ENCODE measurements at places on chromosomes 4 and X.

- DNase-seq, result no peak
These were observed 38.8 kb downstream of the SLC34A2 start for GRCh38 chr4:25694466-25694865.

DNA sequence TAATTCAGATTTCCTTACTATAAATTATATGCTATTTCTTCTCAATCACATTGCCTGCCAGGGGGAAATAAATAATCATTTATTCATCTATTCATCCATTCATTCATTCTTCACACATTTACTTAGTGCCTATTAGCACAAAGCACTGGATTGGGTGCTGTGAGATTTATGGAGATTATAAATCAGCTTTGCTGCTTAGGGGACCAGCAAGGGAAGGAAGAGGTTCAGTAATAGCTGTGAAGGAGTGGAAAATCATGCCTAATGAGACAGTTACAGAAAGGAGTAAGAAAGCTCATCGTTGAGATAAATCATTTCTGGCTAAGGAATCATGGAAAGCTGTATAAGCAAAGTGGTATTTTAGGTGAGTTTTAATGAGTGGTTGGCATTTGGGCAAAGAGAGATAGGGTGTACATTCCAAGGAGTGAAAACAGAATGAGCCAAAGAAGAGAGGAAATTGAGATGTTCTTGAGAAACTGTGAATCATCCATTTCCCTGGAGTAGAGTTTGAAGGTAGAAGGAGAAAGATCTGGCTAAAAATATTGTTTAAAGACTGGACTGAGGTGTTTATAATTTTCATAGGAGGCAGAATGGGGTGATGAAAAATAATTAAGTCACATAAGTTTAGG is 9.6 kb downstream of the ARSJ start:
- DNase-seq, result no peak

DNA sequence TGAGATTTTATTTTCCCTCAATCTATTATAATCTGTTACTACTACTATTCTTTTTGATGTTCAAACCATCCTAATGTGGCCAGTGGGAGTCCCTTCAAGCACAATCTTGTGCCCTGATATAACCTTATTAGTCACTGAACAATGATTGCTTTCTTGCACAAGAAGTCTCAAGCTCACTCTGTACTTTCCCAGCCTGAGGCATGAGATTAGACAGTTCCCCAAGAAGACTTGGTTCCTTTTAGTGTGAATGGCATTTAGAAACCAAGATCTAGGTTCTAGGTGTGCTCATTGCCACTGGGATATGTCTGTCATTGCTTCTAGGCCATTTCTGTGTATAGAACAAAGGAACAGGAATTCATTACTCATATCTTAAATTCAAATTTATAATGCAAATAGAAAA is 28.0 kb upstream of the RBM41 start:
- no peak for DNase-seq

DNA sequence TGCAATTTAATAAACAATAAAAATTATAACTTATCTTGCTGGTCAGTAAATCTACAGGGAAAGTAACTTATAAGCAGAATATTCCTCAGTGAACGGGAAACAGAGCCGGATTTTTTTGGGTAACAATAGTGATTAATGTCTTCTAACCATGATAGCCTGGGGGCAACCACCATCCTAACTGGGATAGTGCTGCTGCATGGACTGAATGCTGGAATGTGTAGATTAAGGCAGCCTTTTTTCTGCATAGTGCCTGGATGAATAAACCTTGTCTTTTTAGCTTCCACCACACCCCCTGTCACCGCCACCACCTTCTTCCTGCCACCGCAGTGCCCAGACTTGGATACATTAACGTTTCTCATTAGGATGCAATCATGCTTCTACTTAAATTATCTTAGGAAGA is 83.6 kb upstream of the LNX1 start:
- no peak for DNase-seq

GRCh38 chr4:1654216-1654955 is 29.7 kb downstream of the FAM53A start:
- DNase-seq, result no peak

DNA sequence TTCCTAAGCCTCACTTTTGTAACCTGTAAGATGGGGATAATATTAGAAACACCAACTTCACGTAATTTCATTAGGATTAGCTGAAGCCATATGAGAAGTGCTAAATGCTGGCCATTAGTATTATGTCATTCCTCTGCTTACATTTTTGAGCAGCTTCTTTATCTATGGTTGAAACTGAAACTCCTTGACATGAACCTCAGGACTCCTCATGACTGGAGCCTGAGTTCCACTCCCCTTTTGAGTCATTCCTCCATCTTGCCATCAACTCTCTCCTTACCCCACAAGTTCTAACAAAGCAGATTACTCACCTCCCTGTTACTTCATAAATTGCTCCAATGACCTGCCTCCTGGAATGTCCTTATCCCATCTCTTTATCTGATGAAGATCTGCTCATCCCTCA is 123.2 kb upstream of the KCNIP4 start:
- DNase-seq, result no peak

- DNase-seq, result no peak
These were observed 23.7 kb upstream of the TLR7 start for GRCh38 chrX:12843061-12843667.

GRCh38 chr4:84481860-84482245 is 17.2 kb downstream of the NKX6-1 start:
- no peak for DNase-seq

- no peak for DNase-seq
These were observed 857.0 kb upstream of the HTR2C start for GRCh38 chrX:113726898-113727297.

GRCh38 chrX:109709129-109709631 is 23.9 kb downstream of the ACSL4 start:
- no peak for DNase-seq

- no peak for DNase-seq
These were observed 183.6 kb upstream of the TRPC5 start for GRCh38 chrX:112266136-112266535.

DNA sequence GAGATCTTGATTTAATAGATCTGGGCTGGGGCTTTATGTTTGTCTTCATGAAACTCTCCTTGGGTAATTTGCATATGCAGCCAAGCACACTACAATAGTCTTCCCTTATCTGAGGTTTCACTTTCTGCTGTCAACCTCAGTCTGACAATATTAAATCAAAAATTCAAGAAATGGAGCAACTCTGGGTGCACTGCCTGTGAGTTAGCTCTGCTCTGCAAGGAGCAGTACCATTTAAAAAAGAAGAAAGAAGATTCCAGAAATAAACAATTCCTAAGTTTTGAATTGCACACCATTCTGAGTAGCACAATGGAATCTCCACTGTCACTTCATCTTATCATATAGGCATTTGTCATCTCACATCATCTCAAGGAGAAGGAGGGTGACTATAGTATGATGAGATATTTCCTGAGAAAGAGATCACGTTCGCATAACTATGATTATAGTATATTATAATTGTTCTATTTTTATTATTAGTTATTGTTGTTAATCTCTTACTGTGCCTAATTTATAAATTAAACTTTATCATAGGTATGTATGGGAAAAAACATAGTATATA is 9.4 kb downstream of the FNIP2 start:
- no peak for DNase-seq

- DNase-seq, result no peak
These were observed 47.2 kb downstream of the CLOCK start for GRCh38 chr4:55499495-55499894.

- DNase-seq, result no peak
These were observed 29.9 kb downstream of the ZFP42 start for GRCh38 chr4:188025476-188025875.

DNA sequence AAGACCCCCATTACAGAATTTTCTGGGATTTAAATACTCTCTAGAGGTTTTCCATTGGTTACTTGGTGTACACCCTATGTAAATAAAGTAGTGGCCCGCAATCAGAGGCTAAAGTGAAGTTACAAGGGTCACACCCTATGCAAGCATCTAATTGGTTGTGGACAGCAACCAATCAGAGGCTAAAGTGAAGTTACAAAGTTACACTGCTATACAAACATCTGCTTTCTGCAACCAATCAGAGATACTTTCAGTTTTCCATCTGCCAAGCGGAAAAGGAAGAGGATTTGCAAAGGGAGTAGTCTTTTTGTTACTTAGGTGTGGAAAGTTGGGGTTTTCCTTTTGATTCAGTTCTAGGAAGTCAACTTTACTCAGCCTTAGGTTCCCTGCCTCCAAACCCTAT is 2.0 kb upstream of the ATRX start:
- no peak for DNase-seq

DNA sequence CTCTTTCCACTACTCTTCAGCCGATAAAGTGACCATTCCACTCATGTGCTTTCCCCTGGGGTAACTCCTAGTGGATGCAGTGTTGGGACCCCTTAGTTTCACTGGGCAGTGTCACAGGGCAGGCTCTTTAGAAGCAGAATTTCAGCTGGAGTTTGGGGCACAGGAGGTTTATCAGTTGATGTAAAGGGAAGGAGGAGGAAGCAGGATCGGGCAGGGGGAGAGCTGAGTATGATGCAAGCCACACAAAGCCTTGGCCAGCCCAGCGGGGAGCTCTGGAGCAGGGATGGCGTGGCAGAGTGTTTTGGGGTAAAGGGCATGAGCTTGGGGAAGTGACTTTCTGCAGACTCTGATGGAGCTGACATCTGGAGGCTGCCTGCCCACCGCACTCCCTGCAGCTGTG is 19.3 kb downstream of the WDR13 start:
- no peak for DNase-seq

GRCh38 chr4:37157476-37158167 is 86.9 kb upstream of the NWD2 start:
- no peak for DNase-seq

- DNase-seq, result no peak
These were observed 69.4 kb downstream of the CLCN5 start for GRCh38 chrX:49991758-49992157.

DNA sequence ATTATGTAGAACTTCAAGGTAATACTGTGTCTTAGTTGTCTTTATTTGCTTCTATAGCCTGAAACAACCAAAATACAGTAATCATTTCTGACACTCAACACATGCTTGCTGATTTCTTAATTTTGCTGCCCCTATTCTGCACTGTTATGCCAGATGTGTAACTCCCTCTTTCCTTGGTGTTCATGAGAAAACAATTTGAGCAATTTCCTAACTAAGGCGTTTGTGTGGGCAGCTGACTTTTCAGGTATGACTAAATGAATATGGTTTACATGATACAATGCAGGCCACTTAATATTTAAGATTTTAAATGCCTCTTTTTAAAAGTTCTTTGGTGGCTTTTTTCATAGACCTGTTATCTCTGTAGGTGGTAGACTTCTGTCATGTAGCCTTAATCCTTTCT is 46.1 kb upstream of the CENPE start:
- DNase-seq, result no peak

DNA sequence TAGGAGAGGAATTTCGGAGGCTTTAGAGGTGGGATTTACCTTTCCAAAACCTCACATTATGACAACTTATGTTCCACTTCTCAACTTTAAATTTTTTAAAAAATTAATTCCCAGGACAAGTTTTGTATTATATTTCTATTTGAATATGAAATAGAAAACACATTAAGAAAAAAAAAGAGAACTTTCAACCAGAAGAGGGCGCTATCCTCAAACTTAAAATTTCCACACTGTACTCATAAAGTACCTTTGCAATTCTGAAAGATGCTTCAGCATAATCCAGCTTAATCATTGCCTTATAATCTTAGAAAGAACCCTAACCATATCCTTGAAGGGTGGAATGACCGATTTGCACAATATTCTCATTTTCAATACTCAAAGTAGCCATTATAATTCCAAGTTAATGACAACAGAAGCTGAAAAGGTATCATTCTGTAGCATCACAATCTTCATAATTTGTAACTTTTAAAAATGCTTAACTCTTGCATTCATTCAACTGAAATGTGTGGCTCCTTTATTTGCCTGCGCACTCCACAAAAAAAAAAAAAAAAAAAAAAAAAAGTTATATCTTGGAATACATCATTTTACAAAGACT is 158.0 kb downstream of the KCNIP4 start:
- DNase-seq, result no peak
